ENCODE measurements at places on chromosomes 4 and X.

- no peak for DNase-seq
Observed at GRCh38 chrX:95640226-95640625, 1044.4 kb upstream of the DIAPH2 start.

GRCh38 chrX:1807301-1807731 is 192.5 kb downstream of the ASMT start:
- DNase-seq = no peak

DNA sequence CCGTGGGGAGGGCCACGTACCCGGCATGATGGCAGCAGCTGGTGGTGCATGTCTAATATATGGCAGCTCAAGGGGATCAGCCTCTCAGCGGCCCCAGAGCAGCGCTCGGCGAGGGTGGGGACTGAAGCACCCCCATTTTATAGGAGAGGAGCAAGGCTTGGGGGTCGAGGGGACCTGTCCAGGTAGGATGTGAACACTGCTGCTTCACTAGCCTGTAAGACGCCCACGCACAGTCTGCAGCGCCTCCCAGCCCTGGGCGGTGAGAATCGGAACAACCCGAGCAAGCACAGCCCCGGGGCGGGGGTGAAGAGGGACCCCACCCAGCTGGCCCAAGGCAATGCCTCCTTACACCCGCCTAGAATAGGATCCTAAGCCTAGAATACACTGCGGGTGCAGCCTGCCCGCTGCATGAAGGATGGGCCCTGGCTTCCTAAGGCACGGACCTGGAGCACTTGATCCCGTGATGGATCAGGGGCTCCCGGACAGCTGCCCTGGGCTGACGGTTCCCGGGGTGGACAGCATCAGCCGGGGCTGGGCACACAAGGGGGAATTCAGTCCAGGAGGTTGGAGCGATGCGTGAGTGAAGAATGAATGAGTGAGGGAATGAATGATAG is 17.6 kb downstream of the ADRA2C start:
- no peak for DNase-seq

DNA sequence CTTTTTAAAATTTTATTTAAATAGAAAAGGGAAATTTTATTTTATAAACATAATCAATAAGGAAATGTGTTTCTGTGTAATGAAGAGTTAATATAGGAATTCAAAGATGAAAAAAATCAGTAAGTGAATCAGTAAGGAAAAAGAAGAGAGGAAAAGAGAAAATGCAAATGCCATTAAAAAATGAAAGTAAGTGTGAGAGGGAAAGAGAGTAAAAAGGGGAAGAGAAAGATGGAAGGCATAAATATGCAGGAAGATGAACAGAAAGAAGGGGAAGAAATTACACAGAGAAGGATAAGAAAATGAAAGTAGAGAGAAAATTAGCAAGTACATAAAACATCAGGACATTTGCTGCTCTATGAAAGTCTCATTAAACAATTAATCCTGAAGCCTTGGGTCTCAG is 349.9 kb downstream of the FSTL5 start:
- no peak for DNase-seq

DNA sequence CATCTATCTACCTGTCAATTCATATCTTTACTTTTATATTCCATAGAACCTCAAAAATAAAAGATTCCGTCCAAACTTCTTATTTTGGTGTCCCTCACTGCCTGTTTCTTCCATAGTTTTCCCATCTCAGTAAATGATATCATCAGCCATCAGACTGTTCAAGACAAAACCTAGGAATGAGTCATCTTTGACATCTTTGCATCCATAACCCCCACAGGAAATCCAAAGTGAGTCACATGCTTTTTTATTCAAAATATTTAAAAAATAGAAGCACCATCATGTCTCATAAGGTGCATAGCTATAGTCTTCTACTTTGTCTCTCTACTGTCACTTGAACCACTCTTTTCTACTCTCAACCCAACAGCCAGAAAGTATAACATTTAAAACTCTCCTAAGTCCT is 29.9 kb upstream of the CXXC4 start:
- DNase-seq = no peak

DNA sequence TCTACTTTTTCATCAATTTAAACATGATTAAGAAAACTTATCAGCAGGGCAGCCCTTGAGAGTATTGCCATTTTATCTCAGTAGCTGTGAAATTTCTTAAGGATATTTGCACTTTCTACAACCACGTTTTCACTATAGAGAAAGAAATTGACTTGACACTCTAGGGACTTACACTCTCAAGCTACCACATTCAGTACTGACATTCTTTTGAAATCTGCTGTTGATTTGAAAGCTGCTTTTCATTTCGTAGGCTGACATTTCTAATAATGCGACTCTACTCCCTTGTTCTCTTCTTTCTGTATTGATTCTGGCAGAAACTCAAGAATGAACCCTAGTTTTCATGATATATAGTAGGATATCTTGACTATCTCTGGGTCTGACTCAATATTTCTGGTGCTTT is 13.7 kb upstream of the GRXCR1 start:
- no peak for DNase-seq

GRCh38 chr4:833156-833555 is 7.2 kb upstream of the CPLX1 start:
- peak; percentile 83 for DNase-seq

DNA sequence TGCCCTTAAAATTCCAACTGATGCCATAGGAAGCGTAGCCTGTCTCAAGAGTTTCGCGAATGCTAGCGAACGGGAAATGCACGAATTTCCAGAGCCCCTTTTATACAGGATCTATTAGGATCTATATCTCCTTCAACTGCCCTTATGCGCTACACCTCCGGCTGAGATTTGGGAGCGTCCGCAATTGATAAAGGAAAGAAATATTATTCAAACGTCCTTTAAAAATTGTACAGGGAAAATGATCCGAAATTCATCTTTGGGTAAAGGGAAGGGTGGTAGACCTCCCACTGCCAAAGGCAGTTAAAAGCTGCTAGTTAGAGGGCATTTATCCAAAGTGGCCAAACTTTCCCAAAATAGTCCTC is 609 bp downstream of the NR3C2 start:
- DNase-seq = no peak

- no peak for DNase-seq
Observed at GRCh38 chrX:33082371-33082770, 129.0 kb downstream of the DMD start.

GRCh38 chr4:10074767-10075105 is 41.9 kb downstream of the WDR1 start:
- peak; percentile 34 for DNase-seq

GRCh38 chr4:76216975-76217814 is 3.6 kb upstream of the SCARB2 start:
- DNase-seq = no peak

DNA sequence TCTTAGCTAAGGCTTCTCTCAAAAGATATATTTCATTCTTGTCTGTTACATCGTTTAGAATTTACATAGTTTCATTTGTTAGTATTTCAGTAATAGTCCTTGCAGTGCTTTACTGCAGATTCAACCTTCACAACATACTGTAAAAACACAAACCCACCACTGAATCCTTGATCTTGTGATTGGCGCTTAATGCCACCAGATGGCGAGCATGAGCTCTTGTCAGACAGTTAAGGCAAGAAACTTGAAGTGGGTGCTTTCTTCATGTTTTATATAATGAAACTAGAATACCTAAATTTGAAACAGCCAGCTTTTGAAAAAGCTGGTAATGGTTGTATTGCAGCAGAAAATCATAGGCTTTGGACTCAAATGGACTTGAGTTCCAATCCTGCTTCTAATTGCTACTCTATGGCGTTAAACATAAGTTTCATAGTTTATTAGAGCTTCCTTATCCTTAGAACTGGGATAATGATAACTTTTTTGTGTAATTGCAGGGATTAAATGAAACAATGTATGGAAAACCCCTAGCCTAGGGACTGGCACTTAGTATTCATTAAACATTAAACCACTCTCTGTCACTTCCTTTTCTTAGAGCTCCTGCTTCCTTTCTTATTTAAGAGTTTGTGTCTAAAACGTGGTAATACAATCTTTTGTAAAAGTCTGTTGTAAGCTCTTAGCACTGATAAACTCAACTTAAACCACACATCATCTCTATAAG is 95.1 kb downstream of the USP9X start:
- DNase-seq = peak; percentile 71

- no peak for DNase-seq
Observed at GRCh38 chrX:55041514-55041913, 10.7 kb upstream of the ALAS2 start.

GRCh38 chrX:107448998-107449835 is at the start of gene FRMPD3:
Gene FRMPD3 (plus strand): TSS chrX:107449652. CDS start chrX:107526589, 76,937 bp downstream.
- DNase-seq = no peak

DNA sequence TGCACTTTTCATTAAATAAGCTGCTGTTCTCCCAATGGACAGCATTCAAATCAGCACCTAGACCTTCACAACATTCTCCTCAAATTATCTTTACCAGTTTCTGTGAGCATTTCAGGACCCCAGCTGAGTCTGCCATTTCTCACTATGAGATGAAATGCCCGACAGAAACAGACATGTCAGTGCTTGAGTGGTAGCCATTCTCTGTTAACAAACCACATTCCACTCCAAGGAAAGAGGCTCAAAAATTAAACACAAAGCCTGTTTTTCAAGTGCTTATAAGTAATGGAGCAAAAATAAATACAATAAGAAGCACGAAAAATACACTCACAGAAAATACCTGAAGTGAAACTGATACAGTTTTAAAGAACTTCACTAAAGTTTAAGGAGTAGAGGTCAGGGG is 320.2 kb upstream of the PRPS2 start:
- DNase-seq = no peak

DNA sequence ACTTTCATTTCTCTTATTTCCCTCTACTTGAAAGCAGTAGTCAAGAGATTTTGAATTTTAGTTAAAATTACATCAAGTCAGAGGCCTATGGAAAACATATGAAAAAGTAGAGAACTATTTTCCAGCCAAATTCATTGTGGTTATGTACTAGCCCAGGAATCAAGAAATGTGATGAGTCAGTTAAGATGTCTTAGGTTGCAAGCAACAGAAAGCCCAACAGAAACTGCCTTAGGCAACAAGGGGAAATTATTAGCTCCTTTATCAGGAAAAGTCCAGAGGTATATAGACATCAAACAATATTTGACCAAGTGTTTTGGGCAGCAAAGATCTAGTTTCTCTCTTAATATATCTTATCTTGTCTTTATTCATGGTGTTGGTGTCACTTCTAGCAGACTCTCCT is 37.8 kb upstream of the FRMD7 start:
- no peak for DNase-seq

GRCh38 chr4:130143656-130144055 is 1047.7 kb downstream of the C4orf33 start:
- DNase-seq = no peak

DNA sequence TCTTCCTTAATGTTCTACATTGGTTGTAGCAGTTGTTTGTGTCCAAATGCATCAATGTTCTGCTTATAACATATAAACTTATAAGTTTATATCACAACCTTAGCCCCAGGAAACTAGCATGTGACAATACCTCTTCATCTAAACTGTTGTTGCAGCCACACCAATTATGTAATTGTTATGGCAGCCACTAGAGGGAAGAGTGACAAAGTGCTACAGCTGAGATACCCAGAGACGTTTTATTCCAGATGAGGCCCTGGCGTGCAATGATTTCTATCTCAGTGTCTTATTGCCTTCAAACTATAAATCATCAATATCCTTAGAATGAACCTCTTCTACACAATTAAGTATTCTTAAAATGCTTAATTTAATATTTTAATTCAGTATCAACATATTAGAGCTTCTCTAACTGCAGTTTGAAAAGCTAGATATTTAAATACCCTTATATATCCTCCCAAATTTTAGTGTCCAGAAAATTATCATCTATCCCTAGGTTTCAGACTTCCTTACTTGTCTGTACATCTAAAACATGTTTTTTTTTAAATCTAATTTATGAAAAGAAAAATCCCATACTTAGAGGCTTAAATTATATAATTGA is 171.6 kb downstream of the PCDH10 start:
- DNase-seq = peak; percentile 36

- DNase-seq = no peak
Observed at GRCh38 chrX:129599996-129600395, 54.8 kb downstream of the APLN start.

DNA sequence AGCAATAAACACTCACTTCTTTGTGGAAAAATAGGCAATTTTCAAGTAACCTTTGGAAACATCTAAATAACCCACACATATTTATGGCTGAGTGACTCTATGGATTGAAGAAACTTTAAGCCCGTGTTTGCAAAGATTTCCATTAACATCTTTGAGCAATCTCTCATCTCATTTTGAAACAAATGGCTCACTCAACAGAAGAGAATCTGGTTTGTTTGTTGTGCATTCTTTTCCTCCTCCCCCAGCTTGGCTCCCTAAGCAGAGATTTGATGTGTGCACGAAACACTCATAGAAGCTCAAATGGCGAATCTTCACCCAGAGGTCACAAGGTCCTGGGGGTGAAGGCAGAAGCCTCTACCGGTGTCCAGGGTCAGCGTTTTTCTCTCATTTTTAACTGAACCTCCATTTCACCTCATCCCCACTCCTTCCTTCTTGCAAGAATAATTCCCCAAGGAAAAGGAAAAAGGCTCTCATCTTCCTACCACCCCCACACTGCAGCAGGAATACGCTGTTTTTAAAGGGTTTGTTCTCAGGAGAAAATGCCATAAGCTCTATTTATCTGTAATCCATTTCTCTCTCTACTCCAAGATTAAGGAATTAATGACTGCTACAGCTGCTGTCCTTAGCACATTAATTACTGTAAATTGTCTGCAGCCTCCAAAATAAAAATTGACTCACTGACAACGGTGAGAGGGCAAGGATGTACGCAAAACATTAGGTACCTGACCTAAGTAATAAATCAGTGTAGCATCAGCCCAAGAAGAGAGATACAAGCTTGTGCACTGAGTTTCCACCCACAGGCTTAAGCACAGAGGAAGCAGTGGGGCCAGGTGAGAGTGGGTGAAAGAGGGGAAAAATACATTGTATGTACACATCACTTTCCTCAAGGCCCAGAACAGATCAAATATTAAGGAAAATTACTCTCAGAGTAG is 307.6 kb upstream of the NOCT start:
- DNase-seq = no peak

- DNase-seq = no peak
Observed at GRCh38 chrX:154446430-154446829, 2.5 kb downstream of the FAM50A start.

DNA sequence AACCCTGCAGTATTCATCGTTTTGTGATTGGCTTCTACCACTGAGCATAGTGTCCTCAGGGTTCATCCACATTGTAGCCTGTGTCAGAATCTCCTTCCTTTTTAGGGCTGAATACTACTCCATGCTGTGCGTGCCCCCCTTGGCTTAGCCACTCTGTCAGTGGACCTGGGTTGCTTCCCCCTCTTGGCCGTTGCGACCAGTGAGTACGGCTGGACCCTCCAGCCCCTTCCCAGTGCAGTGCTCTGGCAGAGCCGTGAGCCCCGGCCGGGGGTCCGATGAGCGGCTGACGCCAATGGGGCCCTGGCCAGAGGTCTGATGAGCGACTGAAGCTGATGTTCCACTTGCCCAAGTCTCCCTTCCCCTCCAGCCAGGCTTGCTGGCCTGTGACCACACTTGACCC is 6.9 kb downstream of the BLOC1S4 start:
- no peak for DNase-seq

DNA sequence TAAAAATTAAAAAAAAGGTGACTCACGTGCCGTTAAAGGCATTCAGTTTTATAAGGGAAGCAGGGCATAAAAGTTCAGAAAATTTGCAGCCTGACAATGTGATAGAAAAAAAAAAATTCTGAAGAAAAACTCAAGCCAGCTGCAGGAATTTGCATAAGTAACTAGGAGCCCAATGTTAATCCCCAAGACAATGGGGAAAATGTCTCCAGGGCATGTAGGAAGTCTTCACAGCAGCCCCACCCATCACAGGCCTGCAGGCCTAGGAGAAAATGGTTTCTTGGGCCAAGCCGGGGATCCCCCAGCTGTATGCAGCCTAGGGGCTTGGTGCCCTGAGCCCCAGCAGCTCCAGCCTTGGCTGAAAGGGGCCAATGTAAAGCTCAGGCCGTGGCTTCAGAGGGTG is 31.2 kb downstream of the CHM start:
- DNase-seq = no peak

GRCh38 chr4:80578001-80578400 is 242.5 kb downstream of the CFAP299 start:
- no peak for DNase-seq

Data from NB4 (cell line).